NB4 (cell line): ENCODE measurements at places on chromosomes 7 and 10.

DNA sequence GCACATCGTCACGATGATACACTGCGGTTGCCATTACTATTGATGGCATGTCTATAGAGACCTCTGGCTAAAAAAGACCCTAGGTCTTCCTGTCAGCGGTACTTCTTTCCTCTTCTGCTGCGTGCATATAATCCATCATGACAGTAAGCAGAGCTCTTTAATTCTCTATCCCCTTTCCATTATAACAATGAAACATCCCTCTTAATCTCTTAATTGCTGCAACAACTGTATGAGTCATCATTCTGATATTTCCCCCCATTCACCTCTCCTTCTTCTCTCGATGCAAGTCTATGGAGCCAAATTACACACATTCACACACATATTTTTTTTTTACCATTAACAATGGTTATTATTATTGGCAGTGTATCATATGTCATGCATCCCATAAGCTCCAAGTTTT, 45.2 kb upstream of the AKR1E2 start:
- no peak for DNase-seq

- DNase-seq, result no peak
These were observed 73.8 kb upstream of the GPR22 start for GRCh38 chr7:107396081-107396480.

DNA sequence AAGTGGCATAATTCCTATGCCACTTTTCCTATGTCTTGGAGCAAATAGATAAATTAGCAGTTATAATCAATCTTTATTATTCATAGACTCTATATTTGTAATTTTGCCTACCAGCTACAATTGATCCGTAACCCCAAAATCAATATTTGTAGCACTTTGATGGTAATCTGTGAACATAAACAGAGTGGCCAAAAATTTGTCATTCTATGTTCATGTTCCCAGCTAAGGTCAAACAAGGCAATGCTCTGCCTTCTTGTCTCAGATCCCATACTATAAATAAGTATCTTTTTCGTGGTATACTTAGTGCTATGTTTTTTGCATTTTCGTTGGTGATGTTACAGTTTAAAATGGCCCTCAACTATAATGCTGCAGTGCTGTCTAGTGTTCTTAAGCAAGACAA, 228.5 kb downstream of the FZD1 start:
- no peak for DNase-seq

- DNase-seq, result no peak
These were observed 77.4 kb upstream of the ANLN start for GRCh38 chr7:36312064-36312914.

GRCh38 chr10:74589226-74589673, 237.2 kb upstream of the KAT6B start:
- DNase-seq, result peak; percentile 30

DNA sequence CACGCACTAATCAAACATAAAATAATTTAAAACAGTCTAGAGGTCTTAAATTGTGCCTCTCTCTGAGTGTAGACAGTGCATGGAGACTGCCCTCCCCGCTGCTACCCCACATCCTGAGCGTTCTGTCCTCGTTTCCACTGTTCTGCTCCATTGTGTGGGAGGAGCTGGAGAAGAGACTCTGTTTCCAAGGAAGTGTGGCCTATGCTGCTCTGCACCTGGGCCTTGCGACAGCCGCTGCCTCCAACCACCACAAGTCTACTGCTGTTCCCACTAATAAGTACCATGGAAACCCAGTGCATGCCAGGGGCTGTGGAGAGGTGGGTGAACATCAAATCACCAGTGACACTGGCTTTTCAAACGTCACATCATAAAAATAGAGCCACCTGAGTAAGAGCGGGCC, 19.6 kb downstream of the NRG3 start:
- DNase-seq, result no peak

DNA sequence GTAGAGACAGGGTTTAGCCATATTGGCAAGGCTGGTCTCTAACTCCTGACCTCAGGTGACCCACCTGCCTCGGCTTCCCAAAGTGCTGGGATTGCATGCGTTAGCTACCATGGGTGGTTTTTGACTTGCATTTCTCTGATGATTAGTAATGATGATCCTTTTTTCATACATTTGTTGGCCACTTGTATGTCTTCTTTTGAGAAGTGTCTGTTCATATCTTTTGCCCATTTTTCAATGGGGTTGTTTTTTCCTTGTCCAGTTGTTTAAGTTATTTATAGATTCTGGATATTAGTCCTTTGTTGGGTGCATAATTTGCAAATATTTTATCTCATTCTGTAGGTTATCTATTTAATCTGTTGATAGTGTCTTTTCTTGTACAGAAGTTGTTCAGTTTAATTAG, 4.3 kb upstream of the OR13A1 start:
- no peak for DNase-seq

DNA sequence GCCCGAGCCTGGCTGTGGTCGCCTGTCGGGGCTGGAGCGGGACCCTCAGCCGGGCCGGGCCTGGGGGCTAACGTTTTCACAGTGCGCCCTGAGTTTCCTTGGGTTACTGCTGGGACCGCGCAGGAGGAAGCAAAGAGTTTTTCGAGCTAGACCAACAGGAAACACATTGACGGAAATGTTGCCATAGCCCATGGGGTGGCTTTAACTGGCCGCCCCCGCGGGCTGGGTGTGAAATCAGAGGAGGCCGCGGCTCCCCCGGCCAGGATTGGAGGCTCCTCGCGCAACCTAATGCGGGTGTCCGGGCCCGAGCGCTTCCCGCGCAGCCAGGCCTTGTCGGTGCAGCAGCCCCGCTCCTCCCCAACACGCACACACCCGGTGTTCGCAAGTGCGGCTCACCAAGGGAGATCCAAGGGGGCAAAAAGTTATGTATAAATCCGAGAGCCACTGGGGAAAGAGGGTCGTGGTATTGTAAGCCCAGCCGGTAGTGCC, 1.9 kb downstream of the HHEX start:
- peak; percentile 93 for DNase-seq

DNA sequence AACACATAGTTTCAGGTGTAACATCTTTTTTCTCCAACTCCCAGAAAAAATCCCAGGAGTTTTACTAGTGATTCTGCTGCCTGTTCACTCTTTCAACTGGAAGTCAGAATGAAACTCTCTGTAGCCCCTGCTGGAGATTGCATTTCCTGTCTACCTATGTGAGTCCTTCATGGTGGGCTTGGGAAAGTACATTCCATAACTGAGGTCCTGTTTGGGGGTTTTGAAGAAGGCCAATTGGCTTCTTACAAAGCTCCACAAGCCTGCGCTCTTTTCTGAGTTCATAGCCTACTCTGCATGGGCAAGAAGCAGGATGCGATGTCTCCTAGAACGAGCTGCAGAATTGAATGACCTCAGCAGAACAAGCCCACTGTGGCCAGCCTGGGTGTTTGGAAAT, 86.7 kb downstream of the LYZL2 start:
- DNase-seq, result peak; percentile 24

DNA sequence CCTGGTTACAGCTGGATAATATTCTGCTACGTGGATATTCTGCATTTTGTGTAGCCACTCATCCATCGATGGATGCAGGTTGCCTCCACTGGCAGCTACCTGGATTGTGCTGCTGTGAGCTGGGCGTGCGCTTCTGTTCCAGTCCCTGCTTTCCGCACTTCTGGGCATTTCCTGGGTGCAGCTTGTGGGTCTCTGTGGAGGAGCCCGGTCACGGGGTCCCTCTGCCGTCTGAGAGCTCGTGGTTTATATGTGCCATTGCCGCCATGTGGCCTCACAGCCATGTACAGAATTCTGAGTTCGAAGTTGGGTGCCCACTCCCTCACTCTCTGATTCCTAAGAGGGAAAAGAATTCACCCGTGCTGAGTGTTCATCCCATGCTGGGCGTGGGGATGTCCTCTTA, 38.3 kb downstream of the JAKMIP3 start:
- DNase-seq, result no peak

GRCh38 chr7:153422291-153423209, 629.6 kb upstream of the DPP6 start:
- peak; percentile 58 for DNase-seq

- no peak for DNase-seq
These were observed 51.0 kb downstream of the RASGEF1A start for GRCh38 chr10:43215758-43216455.

DNA sequence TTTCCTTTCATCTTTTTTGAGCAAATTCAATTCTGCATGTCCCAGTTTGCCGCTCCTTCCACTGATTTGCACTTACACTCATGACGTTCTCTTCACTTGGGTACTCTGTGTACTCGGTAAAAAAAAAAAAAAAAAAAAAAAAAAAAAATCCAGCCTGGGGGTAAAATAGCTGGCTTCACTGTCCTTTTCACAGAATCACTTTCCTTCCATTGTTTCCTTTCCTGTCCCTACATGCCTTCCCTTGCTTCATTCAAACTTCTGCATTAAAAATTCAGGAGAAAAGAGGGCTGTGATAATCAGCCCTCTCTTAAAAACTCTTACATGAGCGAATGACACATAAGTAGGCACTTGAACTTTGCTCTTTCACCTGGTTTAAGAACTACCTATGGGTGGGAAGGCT, 8.7 kb downstream of the ANKRD1 start:
- no peak for DNase-seq

DNA sequence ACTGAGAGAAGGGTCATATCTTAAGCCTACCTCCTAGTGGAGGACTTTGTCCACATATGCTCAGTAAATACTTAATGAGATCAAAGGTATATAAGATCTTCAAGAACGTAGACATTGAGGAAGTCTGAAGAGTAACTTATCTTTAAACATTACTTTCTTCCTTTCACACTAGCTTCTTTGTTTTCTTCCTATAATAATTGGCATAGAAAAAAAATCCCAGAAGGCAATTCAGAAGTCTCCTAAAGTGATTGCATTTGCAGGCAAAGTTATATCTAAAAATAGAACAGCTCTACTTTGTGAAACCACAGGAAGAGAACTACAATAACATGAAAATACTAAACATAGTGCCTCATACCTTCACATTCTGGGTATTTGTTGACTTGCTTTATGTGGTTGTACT, 150.4 kb downstream of the PPP1R3A start:
- no peak for DNase-seq

- DNase-seq, result no peak
These were observed 5.6 kb downstream of the GPR15LG start for GRCh38 chr10:84179059-84179710.

GRCh38 chr10:66167816-66168215, 758.0 kb upstream of the LRRTM3 start:
- DNase-seq, result no peak

DNA sequence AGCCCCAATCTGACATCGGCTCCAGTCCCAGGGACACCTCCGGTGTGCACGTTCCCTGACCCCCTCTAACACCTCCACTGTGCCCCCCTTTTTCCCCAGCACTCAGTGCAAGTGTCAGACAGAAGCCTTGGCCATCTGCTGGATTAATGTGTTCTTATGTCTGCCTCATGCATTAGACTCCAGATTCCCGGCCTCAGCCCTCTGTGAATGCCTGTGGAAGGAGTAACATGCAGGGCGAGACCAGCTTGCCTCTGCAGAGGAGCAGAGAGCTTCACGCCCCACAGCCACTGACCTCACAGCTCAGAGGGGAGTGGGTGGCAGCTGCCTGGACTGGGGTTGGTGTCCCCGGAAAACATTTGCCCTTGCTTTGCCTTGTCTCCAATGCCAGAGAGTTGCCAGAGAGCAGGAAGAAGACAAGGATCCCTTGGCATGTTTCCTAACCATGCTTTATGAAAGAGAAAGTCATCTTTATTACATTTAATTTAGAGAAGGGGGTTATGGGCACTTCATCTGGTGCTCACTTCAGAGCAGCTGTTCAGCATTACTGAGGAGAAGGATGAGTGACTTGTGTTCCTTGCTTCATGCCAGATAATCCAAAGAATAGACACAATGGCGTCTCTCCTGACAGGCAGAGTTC, 91.6 kb upstream of the CXCL12 start:
- DNase-seq, result no peak

GRCh38 chr7:107746006-107746405, 2.1 kb downstream of the CBLL1 start:
- no peak for DNase-seq

- DNase-seq, result no peak
These were observed 32.8 kb upstream of the DLG5 start for GRCh38 chr10:77959384-77959783.

GRCh38 chr7:17599733-17600339, 301.4 kb downstream of the AHR start:
- DNase-seq, result no peak

DNA sequence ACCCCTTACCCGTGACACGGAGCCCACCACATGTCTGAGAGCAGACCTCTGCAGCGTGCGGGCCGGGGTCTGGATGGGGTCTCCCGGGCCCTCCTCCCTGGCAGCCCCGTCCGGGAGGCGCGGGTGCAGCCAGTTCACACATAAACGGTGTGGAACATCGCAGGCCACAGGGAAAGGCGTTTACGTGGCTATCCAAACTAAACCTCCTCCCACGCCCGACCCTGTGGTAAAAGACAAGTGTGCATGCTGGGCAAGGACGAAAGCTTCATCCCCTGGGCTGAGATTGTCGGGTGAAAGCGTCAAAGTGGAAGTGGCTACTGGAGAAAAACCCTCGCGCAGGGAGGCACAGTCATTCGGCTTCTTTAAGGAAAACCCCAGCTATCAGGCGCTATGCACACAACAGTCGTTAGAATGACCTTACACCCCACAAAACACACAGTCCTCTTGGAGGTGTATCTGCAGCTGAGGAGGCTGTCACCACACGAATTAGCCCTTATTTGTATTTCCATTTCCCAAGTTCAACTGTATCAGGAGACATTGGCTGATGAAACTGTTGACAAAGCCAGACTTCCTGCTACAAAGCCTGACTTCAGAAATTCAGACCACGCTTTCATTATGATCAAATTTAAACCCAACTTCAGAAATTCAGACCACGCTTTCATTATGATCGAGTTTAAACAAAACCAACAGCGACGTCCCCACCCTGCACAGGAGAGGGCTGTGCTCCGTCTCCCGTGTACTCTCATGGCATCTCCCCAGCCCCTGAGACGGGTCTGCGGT, 15.3 kb downstream of the GPER1 start:
- no peak for DNase-seq

DNA sequence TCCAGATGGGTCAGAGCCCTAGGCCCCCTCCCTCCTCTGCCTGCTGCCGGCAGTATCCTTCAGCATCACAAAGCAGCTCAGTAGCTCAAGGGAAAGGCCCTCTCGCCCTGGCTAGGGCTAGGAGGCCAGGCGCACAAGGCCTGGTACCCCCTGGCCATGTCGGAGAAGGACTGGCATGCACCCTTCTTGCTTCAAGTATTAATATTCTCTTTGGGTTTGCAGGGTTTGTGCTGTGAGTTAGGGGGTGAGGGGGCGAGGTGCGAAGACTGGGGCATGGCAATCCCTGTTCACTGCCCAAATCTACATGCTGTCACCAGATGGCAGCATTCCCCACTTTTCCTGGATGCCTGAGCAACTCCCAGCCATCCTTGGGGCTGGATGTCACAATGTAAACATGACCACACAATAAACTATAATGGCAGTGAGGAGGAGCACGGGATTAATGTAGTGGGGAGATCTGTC, 105.2 kb downstream of the NEURL1 start:
- peak; percentile 74 for DNase-seq

GRCh38 chr7:16524332-16524731, 2.3 kb upstream of the LRRC72 start:
- no peak for DNase-seq

- DNase-seq, result no peak
These were observed 8.5 kb upstream of the GLCCI1 start for GRCh38 chr7:7959979-7960670.
